NCI-H446 (cell line): ENCODE measurements at places on chromosomes 16 and 17.

GRCh38 chr17:51159604-51160003 lies 6.2 kb downstream of the NME1 start:
- no peak for DNase-seq

GRCh38 chr17:69059458-69060175 lies 1.1 kb downstream of the ABCA9 start:
- DNase-seq, result no peak

DNA sequence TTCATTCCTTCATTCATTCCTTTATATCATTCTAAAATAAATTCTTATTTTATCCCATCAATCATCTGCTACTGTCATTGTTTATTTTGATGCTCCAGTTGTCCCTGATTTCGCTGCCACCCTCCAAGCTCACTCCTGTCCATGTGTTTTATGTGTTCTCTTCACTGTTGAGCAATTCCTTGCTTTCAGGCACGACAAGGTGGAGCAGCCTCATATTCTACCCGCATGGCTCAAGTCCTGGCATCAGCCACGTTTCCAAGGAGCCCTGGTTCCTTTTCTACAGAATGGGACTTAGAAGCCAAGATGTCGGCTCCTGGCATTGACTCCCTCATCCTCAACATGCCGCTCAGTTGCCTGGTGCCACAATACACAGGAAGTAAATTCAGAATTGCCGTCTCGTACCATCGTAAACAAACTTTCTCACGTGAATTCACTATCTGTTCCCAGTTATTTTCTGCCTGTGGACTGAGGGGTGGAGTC lies 139.0 kb downstream of the RPTOR start:
- DNase-seq, result no peak

DNA sequence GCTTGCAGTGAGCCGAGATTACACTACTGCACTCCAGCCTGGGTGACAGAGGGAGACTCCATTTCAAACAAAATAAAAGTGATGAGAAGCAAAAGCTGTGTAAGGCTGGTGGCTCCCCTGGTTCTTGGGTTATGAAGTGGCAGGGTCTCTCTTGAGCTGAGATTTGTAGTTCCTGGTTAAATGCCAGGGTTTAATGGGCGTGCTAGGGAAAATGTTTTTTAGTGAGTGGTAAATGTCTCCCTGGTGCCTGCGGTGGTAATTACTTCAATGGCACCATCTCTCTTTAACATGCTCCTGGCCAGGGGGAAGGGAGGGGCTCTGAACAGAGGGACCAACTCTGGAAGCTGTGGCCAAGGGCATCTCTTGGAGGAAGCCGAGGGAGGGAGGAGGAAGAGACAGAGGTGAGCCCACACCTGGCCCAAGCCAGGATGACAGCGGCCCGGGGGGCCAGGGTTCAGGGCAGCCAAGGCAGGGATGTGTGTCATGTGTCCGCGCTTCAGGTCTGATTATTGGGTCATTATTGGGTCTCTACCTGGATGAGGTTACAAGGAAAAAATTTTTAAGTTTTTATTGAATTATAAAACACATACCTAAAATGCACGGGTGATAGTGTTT lies 17.8 kb upstream of the RPL38 start:
- DNase-seq, result no peak

DNA sequence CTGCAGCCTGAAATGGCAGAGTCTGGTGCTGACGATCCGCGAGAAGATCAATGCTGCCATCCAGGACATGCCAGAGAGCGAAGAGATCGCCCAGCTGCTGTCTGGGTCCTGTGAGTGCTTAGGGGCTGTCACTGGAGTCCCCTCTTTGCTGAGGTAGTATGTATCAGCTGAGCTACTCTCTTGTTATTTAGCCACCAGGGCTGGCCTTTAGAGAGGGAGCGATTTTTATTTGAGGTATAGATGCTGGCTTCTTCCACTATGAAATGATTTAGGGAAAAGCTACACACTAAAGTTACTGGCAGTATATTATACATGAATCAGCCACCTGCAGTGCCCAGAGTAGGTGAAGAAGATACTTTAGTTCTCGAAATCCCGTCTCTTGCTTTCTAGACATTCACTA lies 2.6 kb downstream of the CDK5RAP3 start:
- no peak for DNase-seq

GRCh38 chr16:88274847-88275246 lies 107.9 kb upstream of the ZNF469 start:
- no peak for DNase-seq

DNA sequence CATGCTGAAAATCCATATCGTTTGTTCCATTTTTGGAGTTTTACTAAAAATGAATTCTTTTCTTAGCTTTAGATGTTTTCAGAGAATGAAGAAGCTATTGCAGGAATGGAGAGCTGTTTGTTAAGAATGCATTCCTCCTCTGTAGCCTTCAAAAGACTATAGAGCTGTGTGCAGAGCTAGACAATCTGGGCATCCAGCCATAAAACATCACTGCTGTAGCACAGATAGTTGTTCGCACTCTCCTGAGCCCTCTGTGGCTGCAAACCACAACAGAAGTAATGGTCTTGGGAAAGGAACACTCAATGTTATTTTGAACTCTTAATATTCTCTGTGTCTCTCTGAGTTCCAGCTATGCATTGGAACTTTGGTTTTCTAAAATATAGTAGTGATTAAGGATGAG lies 4.9 kb downstream of the TNRC6C start:
- peak; percentile 18 for DNase-seq

DNA sequence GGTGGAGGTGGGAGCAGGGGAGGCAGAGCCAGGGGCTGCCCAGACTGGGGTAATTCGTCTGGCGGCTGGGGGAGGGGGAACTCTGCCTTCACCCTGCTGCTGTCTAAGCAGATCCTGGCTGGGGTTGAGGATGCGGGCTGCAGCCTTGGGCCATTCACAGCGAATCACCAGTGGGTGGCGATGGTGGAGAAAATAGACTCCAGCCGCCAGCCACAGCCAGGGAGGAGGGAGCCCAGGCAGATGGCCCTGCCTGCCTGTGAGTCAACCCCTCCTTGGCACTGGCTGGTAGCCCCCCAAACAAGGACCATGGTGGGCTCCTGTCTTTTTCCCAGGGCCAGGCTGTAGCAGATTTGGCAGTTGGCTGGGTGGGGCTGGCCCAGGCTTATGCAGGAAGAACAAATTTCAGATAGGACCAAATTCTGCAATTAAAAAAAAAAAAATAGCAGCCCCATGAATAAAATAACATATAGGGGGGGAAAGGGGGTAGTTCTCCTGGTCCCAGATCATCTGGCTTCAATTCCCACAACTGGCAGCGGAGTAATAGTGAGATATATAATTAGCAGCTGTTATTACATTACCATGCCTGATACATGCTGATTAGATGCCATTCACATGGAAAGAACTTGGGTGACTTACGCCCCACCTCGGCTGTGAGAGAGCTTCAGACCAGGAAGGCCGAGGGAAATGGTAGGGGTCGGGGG lies 41.5 kb upstream of the CDH5 start:
- DNase-seq, result no peak

DNA sequence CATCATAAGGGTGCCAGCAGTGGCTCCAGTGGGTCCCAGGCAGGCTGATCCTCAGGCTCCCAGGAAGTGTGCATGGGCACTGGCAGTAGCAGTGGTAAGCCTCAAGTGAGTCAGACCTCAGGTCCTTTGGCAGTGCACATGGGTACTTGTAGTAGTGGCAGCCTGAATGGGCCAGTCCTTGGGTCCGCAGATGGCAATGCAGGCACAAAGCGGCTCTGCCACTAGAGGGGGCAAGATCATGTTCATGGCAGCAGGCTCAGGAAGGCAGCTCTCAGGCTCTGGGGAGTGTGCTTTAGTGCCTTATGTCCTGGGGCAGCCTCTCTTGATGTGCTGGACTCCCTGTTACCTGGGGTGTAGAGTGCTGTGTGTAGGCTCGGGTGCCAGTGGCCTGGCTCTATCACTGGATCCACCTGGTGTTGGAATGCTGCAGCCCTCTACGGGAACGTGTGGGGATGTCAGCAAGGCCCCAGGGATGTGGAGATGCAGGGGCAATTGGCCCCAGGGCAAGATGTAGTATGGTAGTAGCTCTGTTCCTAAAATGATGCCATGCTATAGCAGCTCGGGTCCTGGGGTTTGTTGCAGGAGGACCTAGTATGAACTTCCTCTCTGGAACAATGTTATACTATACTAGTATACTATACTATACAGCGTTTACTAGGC lies 11.0 kb downstream of the ACSM3 start:
- peak; percentile 38 for DNase-seq

- no peak for DNase-seq
These were observed 684.0 kb downstream of the CDH11 start for GRCh38 chr16:64437706-64438324.

DNA sequence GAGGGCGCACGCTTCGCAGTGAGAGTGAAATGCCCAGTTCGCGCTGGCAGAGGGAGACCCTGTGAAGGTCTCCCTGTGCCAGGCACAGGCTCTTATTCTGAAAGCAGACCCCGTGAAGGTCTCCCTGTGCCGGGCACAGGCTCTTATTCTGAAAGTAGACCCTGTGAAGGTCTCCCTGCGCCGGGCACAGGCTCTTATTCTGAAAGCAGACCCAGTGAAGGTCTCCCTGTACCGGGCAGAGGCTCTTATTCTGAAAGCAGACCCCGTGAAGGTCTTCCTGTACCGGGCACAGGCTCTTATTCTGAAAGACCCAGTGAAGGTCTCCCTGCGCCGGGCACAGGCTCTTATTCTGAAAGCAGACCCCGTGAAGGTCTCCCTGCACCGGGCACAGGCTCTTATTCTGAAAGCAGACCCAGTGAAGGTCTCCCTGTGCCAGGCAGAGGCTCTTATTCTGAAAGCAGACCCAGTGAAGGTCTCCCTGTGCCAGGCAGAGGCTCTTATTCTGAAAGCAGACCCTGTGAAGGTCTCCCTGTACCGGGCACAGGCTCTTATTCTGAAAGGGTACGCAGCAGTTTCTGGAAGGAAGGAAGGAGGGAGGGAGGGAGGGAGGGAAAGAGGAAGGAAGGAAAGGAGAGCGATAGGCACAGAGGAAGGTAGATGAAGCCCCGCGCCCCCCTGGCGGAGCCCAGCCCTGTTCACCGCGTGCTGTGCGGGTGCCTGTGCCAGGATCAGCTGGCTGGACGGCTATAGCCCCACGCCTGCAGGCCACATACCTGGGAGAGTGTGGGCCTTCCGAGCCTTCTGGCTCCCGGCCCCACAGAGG lies 55.3 kb downstream of the WDR45B start:
- peak; percentile 86 for DNase-seq

GRCh38 chr17:56125830-56126819 lies 27.1 kb upstream of the ANKFN1 start:
- DNase-seq, result peak; percentile 28

DNA sequence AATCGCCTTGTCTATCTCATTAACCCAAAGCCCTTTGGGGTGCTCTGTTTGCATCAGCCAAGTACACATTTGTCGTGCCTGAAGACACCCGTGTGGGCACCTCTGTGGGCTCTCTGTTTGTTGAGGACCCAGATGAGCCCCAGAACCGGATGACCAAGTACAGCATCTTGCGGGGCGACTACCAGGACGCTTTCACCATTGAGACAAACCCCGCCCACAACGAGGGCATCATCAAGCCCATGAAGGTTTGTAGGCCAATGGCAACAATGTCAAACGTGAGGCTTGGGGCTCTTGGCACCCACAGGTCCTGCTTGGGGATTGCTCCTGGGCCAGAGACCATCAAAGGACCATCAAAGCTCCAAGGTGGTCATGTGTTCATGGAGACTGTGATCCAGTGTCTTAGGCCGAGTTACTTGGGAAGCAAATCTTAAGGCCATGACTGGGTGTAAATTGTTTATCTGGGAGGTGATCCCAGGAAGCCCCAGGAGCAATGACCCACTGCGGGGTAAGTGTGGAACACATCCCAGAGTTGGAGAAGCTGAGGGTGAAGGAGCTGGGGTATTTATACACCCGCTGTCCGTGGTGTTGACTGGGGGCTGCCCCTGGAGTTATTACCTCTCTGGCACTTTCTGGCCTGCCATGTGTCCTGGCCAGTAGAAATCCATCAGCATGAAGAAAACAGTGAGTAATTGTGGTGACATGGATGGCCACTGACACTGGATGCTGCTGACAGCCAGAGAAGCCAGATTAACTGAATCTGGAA lies 24.0 kb downstream of the CDH5 start:
- DNase-seq, result no peak

- DNase-seq, result no peak
These were observed 27.8 kb downstream of the COPRS start for GRCh38 chr17:31830971-31831858.

DNA sequence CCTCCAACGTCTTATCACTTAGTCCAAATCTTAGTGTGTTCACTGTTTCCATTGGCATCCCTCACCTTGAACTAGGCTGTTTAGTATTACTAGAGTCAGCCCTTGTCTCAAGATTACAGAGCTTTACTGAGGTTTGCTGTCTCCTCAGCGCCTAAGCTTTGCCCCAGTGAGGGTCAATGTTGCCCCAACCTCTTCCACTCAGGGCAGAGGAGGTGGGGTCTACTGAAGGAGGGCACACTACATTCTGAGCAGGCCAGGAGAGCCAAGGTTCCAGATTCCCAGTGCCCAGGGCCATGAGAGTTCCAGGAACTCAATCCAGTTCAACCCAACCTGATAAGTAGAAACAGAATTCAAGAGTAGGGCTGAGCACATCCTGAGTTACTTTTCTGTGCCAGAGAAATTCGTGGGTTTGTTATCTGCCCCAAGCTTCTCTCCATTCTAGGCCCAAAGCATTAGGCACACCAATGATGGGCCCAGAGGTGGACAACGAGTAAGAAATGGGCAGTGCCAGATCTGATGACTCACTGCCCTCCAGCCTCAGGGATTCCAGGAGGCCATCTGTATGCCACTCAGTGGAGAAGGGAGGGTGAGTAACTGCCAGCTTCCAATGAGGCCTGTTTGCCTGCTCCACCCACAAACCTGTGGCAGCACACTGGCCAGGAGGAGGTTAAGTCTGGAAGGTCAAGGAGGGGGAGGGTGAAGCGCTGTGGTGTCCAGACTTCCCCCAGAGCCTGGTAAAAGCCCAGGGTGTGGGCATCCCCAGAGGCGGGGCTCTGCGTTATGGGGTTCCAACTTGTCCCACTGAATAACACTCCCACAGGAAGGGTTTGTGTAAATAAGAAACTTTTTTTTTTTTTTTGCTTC lies 8.2 kb downstream of the TUBG2 start:
- DNase-seq, result peak; percentile 58

DNA sequence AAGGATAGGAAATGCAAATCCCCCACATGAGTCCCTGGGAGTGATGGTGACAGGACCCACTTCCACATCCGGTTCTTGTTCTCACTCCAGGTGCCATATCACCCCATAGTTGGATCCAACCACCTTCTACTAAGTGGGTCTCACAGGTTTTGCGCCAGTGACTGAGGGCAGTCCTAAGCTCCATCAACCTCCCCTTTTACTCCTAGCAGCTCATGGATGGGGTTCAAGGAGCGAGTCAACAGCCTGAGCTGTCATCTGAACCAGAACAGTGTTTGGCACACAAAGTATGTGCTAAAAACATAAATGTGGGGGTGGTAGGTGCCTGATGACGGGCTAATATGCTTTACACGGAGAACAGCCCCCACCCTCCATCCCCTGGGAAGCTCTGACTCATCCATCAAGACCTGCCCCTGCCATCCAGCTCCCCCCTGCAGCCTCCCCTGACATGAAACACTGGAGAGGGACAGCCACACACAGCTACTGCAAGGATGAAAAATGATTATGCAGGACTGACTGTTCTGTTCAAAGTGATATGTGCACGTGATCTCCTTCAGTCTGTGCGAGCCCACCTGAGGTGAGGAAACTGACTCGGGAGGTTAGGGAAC lies 143.2 kb upstream of the CDH5 start:
- no peak for DNase-seq

GRCh38 chr16:2719328-2720063 lies 528 bp downstream of the PRSS27 start:
- no peak for DNase-seq
